ENCODE measurements at places on chromosomes 13 and 19.

DNA sequence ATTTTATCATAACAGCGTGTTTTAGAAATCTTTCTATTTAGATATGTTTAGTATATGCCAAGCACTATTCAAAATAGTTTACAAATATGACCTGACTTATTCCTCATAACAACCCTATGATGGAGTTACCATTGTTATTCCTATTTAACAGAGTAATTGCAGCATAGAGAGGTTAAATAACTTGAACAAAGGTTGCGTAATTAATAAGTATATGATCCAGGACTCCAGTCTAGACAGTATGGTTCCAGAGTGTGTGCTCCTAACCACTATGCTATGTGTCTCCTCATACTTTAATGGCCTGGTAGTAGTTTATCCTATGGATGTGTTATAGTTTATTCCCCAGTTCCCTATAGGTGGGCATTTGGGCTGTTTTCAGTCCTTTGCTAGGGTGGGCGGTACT is 145.3 kb downstream of the PAN3 start:
- no peak for DNase-seq

DNA sequence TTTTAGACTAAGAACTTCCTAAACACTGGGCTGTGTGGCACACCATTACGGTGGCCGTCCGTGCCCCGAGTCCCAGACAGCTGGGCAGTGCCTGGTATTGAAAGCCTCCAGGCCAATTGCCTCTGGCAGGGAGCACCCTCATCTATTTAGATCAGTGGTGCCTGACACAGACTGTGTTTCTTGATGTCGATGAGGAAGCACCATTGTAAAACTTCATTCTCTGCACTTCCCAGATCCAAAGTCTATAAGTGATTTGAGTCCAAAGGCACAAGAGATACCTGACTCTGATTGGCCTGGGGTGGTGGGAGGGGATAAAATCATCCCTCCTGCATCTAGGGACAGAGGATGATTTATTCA is 8.5 kb upstream of the STK24 start:
- DNase-seq, result no peak

- DNase-seq, result no peak
These were observed 13.6 kb downstream of the TNFSF13B start for GRCh38 chr13:108283110-108283509.

GRCh38 chr13:43546816-43547215 is 240.0 kb downstream of the ENOX1 start:
- DNase-seq, result no peak

DNA sequence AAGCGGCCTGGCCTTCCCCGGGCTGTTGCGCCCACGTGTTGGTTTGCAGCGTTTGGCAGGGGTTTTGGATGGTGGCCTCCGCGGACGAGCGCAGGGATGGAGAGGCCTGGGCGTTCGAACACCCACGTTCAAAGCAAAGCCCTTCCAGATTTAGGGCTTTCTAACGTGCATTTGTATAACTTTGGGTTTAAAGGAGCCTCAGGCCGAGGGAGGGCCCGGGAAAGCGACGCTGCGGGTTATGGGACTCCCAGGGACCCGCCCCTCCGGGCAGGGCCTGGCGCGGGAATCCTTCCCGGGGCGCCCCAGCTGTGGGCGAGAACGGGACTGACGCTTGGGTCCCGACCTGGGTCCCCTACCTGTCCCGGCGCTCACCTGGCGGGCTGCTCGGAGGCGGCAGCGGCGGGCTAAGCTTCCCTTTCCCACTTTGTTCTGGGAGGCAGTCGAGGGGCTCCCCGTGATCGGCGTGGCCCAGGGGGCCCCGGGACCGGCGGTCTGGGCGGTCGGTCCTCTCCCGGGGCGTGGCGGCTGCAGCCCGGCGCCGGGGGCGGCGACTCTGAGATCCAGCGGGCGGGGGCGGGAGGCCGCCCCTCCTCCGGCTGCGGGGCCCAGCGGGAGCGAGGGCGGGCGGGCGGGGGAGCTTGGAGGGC is at the start of gene FBXO17:
Gene FBXO17 (minus strand): TSS at position 529 of the 647 bp plus-strand sequence. CDS start 25,423 bp downstream, outside the sequence.
- DNase-seq, result peak; percentile 25

DNA sequence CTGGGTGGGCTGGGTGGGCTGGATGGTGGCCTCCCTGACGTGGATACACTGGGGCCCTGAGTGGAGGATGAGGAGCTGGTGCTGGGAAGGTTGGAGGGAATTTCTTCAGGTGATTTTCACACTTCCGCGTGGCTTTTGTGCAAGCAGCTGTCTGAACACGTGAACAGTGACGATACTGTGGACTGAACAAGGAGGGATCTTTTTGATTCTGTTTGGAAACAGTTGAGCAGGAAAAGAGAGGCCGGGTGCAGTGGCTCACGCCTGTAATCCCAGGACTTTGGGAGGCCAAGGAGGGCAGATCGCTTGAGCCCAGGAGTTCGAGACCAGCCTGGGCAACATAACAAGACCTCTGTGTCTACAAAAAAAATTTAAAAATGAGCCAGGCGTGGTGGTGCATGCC is 9.1 kb upstream of the GTF2F1 start:
- no peak for DNase-seq

- DNase-seq, result no peak
These were observed 112.3 kb downstream of the LRCH1 start for GRCh38 chr13:46665248-46665632.

GRCh38 chr19:4609878-4610511 is 29.3 kb upstream of the TNFAIP8L1 start:
- DNase-seq, result no peak

DNA sequence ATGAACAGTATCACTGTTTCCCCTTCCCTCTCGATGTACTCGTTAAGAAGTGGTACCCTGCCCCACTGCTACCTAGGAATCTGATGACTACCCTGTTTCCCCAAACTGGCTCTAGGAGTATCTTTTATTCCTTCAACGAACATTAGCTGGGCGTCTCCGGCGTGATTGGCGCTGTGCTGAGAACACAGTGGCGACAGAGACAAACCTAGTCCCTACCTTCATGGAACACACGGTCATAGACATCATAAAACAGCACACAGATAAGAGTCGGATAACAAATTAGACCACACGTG is 730 bp downstream of the SYMPK start:
- no peak for DNase-seq

DNA sequence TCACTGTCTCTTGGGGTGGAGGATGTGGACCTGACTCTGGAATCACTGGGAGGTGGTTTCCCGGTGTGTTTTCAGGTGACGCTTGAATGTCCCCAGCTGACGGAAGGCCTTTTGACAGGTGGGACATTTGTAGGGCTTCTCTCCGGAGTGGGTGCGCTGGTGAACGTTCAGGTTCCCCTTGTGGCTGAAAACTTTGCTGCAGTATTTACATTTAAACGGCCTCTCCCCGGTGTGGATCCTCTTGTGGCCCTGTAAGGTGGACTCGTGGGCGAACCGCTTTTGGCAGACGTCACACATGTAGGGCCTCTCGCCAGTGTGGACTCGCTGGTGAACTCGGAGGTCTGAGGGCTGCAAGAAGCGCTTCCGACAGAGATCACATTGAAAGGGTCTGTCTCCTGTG is 7.8 kb downstream of the ZSCAN5B start:
- no peak for DNase-seq

- no peak for DNase-seq
These were observed 949 bp upstream of the ZNF260 start for GRCh38 chr19:36528921-36529518.

DNA sequence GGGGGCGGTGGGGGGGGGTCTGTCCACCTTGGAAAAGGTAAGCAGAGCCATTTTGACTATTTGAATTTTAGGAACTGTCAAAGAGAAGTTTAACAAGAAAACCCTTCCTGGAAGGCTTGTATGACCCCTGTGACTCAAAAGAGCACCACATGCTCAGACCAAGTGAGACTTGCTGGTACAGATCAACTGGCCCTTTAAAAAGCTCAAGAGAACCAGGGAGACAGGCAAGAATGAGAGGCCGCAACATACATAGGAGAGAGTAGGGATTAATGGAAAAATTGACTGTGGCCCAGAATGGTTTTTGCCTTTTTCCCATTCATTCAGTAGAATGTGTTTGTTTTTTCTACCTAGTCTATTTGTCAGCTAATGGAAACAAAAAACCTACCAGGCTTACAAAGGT is 26.2 kb upstream of the ATP8A2 start:
- DNase-seq, result no peak

- no peak for DNase-seq
These were observed 20.6 kb upstream of the SLC46A3 start for GRCh38 chr13:28739376-28739775.

GRCh38 chr19:14769201-14769600 is 9.2 kb downstream of the ADGRE2 start:
- no peak for DNase-seq

DNA sequence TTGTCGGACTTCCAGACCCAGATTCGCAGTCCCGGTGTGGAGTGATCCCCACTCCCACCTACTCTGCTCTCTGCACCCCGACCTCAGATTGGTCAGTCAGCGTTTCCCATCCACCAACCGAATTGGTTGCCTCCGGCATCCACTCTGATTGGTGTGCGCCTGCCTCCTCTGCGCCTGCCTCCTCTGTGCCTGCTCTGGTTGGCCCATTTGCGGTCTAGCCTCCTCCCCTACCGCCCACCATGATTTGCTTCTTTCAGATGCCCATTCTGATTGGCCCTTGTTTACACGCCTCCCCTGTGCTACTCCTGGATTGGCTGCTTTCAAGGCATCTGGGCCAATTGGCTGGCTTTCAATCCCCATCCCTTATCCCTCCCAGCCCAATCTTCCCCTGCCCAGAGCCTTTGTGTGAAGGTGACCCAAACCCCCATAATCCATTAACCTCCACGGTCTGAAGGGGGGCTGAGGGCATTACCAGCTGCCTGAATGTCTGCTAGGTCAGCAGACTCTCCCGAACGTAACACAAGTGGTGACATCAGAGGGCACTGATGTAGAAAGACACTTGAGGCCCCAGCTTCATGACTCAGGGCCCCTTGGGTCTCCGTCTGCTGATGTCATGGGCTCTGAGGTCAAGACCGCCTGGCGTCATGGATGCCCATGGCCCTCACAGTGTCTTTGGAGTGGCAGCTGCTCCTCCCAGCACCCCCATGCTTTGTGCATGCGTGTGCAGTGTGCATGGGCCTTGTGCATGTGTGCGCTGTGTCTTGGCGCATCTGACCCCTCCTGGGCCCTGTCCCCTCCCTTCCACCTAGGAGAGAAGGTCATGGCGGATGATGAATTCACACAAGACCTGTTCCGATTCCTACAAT is 80.4 kb downstream of the MAP4K1 start:
- DNase-seq, result no peak

DNA sequence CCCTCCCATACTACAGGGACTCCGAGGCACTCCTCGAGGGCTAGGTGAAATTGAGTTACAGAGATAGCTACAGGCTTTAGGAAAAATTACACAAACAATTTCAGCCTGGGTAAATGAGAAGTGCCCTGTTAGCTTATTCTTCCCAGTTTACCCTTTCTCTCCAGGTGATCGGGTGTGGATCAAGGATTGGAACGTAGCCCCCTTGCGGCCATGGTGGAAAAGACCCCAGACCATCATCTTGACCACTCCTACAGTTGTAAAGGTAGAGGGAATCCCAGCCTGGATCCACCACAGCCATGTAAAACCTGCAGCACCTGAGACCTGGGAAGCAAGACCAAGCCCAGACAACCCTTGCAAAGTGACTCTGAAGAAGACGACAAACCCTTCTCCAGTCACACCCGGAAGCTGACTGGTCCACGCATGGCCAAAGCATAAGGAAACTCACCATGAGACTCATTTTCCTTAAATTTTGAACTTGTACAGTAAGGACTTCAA is 600.6 kb downstream of the UQCRFS1 start:
- DNase-seq, result no peak

DNA sequence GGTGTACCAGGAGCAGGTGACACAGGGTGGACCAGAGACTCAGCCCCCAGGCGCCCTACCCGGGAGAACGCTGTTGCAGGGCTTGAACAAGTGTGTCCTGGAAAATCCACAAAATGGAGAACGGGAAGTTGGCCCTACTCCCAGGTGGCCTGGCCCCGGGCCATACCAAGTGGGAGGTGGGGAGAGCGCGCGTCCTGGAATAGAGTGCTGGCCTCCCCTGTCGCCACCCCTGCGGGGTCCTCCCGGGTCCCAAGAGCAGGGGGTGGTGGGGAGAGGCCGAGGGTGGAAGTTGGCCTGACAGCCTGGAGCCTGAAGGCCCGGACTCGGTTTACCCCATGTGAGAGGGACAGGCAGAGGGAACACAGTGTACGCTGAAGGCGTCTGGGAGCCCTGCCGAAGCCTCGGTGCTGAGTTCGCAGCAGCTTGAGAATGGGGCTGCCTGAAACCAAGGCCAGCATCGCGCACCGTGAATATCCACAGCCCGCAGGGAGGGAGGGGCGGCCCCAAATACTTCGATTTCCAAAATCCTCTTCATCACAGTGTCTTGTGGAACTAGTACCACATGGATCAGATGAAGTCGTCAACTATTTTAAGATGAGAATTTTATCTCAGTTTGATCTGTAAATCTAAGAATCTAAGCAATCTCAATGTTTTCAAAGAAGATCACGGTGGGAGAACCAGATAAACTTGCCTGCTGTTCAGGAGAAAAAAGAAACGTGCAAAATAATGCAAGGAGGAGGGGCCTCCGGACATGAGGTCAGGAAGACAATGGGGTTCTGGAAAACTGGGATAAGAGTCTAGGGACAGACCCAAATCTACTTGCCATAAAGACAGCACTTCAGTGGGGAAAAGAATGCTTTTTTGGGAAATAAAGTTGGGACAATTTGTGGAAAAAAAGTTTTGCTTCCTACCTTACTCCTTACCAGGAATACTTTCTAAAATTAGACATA is 10.4 kb upstream of the KLF16 start:
- DNase-seq, result no peak

- DNase-seq, result no peak
These were observed 1.1 kb upstream of the SHC2 start for GRCh38 chr19:461721-462551.

- DNase-seq, result no peak
These were observed 13.7 kb upstream of the FARP1 start for GRCh38 chr13:98129059-98129746.

DNA sequence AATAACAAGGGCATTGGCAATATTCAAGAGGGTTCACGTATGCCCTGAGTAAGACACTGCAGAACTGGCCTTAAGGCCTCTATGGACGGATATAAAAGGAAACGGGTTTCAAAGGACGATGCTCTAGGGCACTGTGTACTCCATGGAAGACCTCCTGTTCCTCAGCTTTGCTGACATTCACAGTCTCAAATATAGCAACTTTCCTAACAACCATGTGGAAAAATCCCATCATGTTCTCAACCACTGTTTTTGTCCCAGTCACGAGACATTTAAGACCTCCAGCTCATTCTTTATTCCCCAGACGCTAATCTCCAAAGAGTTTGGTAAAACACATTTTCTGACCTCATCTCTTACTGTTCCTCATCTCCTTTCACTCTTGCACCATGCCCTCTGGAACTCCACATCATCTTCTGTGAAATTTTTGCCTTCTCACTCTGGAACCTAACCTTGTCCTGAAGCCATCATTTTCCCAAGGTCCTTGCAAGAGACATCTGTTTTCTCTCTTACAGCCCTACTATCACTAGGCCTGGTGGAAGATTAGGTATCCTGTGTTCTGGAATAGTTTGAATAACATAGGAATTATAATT is 37.6 kb downstream of the SPRY2 start:
- DNase-seq, result no peak

GRCh38 chr19:50549927-50550593 is 18.2 kb downstream of the LRRC4B start:
- no peak for DNase-seq

- no peak for DNase-seq
These were observed 837 bp downstream of the FSD1 start for GRCh38 chr19:4305257-4305612.
